ENCODE measurements at places on chromosomes 11 and 22. TPM values are rescaled to one million over a fixed set of nuclear protein-coding genes. Genes with fewer than 3 reads are reported as not detected.

VSIG10L2 gene
- not detected for total RNA-seq

DNA sequence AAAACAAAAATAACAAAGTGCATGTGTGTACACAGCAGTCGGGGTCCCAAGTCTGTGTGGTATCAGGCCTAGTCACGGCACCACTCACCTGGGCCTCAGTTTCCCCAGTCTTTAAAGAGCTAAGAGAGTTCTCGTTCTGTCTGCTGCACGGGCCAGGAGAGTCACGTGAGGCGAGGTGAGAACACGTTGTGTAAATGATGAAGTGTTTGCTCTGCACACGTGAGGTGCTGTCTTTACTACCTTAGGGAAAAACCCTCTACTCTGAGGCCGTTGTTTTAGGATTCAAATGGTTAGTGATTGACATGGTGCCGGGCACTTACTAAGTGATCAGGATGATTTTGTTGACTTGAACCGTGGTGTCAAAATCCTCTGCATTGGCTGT, 86.5 kb upstream of the PPARA start:
- DNase-seq, result no peak

DNA sequence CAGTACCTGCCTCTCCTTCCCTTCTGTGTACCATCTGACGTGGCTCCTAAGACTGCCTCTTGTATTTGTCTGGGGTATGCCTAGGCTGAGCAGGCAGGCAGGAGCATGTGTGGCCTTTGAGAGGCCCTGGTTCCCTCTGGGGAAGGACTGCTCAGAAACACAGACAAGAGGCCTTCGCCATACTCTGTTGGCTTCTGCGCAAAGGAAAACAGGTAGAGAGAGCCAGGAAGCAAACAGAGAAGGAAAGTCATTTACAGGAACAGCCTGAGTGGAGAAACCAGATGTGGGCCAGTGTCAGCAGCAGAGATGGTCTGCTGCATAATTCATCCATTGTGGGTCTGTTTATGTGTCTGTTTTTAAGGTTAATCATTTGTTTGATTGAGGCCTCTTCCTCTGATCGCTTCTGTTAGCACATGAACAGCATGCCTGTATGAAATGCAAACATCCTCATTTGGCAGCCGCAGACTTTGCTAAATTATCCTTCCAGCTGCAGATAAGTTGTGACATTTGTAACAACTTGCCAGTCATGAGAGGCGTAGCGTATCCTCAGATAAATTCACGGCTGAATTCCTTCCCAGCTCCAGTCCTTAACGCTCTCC, 119.4 kb downstream of the GALNT18 start:
- peak; percentile 29 for DNase-seq

DNA sequence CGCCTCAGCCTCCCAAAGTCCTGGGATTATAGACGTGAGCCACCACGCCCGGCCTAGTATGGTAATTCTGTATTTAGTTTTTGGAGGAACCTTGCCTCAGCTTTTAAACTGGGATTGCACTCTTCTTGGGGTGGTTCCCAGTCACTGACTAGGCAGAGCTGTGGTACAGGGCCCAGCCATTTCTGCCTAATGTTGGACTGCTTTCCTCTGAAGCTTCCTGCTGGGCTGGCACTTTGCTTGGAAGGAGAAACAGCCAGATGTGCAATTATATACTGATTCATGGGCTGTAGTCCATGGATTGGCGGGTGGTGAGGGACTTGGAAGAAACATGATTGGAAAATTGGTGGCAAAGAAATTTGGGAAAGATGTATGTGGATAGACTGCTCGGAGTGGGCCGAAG, 17.6 kb upstream of the MCHR1 start:
- DNase-seq, result no peak

All from colonic mucosa (tissue), 4 donors.